ENCODE measurements at places on chromosomes 4 and X. TPM values are rescaled to one million over a fixed set of nuclear protein-coding genes. Genes with fewer than 3 reads are reported as not detected.

Gene VSIG1
- total RNA-seq: 0.43 TPM

Gene CSAG2
- total RNA-seq: not detected

Gene ZIC3
- total RNA-seq: not detected

Gene PABPC1L2B
- not detected for total RNA-seq

Gene PCDH7
- total RNA-seq: 64.8 TPM

Gene LNX1
- total RNA-seq: 3.9 TPM

Gene EXOC1L
- total RNA-seq: not detected

Gene RNF128
- total RNA-seq: not detected

Gene PRRG1
- total RNA-seq: 13.6 TPM

Gene HTN1
- not detected for total RNA-seq

Gene CXCR3
- total RNA-seq: not detected

Gene IL2RG
- not detected for total RNA-seq

Gene WDR44
- total RNA-seq: 8.2 TPM

Gene SERTM2
- total RNA-seq: not detected

Gene RBM46
- not detected for total RNA-seq

Gene POU4F2
- not detected for total RNA-seq

Gene TMEM271
- not detected for total RNA-seq

Gene FAM156B
- 15.6 TPM for total RNA-seq

Gene SOD3
- total RNA-seq: 82.9 TPM

Gene GPRIN3
- total RNA-seq: 0.47 TPM

Gene F9
- total RNA-seq: not detected

Gene CRMP1
- 2.5 TPM for total RNA-seq

Gene GAGE12F
- not detected for total RNA-seq

Gene PF4V1
- total RNA-seq: not detected

Gene UCHL1
- total RNA-seq: 750 TPM

Gene GABRE
- 20.4 TPM for total RNA-seq

Gene MTTP
- total RNA-seq: under 0.01 TPM

Gene WDR19
- 18.6 TPM for total RNA-seq

Gene GLUD2
- total RNA-seq: 1.8 TPM

Gene MUC7
- total RNA-seq: not detected

Gene GAGE2A
- total RNA-seq: not detected

Data from pericardium fibroblast (primary cell).